Stimulated activated CD4-positive, alpha-beta T cell treated with anti-CD3 and anti-CD28 coated beads, TNF-alpha, amount 100 ng/mL, for 1 hour (primary cell): ENCODE measurements at places on chromosomes 4 and X.
A peak's percentile ranks its signal among the peaks of the same experiment; 100 is the strongest.

- no peak for DNase-seq
Observed at GRCh38 chr4:180550106-180550505, 1693.1 kb upstream of the TENM3 start.

GRCh38 chrX:109343671-109344070 is 138.2 kb downstream of the GUCY2F start:
- no peak for DNase-seq

- DNase-seq = no peak
Observed at GRCh38 chrX:131061306-131061705, 3.2 kb downstream of the ARHGAP36 start.

DNA sequence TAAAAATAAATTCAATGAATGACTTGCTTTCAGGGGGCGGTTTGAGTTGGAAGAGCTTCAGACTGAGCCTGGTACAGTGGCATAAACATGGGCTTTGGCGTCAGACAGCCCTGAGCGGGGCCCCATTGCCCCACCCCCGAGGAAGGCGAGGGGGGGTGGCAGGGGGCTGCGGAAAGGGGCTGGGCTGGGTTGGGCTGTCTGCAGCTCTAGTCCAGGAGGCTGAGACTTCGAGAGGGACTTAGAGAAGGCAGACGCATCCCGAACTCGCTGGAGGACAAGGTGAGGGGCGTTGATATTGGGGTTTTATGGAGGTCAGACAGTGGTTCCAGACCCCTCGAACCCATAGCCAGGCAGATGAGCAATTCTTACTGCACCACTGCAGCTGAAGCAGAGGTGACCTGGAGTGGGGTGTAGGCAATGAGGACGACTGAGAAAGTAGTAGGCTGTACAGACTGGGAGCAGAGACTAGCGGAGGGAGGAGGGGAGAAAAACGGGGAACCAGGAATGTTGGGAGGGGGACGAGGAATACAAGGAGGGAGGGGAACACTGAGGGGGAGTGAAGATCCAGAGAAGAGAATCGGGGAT is at the start of gene MAGED2:
Gene MAGED2, plus strand, starts transcription at position 222 of the 585 bp plus-strand sequence. CDS start 1,587 bp downstream, outside the sequence.
- DNase-seq = peak; percentile 22

DNA sequence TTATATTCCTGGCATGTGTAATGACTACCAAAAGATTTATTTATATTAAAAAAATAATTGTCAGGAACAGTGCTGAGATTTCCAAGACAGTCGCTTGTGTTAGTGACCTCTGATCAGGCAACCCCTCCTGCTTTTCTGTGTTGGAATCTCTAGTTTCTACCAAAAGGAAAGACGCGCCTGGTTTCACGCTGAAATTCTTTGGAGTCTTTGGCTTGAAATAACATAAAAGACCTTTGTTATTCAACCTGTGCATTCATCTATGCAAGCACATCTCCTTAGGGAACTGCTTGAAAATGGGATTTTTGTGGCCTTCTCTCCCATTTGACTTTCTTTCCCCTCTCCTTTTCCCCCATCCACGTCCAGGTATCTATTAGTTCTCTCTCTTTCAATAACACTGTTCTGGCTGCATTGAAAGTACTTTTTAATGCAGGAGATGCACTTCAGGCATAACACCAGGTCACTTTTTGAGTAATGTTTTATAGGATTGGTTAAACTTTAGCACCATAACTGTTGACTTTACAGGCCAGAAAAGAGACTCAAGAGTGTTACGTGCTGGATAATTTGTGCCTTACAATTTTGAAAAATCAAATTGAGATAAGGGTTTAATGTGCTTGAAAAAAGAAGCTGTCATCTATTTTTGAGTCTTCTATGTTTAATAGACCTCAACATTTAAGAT is 172.7 kb downstream of the GPAT3 start:
- no peak for DNase-seq

- DNase-seq = no peak
Observed at GRCh38 chr4:7189066-7189465, 3.3 kb upstream of the SORCS2 start.

- DNase-seq = no peak
Observed at GRCh38 chr4:7772711-7773385, 166.8 kb downstream of the AFAP1 start.

DNA sequence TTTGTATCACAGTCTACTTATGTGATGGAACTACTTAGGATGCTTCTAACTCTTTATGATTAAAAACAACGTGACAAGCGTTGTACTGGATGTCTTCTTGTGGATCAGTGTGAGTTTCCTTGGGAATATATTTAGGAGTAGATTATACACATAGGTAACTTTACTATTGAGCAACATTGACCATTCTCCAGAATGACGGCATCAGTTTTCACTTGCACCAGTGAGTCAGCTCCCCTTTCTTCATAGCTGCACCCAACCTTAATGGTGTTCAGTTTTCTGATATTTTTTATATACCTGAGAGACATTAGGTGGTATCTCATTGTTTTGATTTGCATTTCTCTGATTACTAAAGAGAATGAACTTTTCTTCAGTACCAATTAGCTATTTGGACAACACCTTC is 343.9 kb downstream of the ADGRL3 start:
- no peak for DNase-seq

DNA sequence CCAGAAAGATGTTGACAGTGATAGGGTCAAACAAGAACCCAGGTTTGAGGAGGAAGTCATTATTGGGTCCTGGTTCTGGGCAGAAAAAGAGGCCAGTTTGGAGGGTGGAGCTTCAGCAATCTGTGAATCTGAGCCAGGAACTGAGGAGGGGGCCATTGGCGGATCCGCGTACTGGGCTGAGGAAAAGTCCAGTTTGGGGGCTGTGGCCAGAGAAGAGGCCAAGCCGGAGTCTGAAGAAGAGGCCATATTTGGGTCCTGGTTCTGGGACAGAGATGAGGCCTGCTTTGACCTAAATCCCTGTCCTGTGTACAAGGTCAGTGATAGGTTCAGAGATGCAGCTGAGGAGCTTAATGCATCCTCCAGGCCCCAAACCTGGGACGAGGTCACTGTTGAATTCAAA is 3.7 kb downstream of the GPRASP2 start:
- no peak for DNase-seq

- DNase-seq = no peak
Observed at GRCh38 chrX:88903989-88904718, 157.1 kb downstream of the CPXCR1 start.

DNA sequence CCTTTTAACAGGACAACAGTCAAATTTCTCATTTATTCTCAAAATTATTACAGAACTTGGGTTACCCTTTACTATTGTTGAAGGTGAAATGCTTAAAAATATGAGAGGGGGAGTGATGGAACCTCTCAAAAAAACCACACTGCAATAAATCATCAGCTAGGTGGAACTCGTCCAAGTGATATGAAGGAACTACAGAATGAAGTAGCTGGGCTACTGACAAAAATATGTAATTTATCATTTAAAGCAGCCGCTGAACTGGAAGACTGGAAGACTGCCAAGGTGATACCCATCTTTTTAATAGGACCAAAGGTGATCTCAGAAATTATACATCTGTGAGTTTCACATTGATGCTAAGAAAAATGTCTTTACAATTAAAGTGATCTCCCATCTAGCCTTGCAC is 597.7 kb upstream of the TENM3 start:
- DNase-seq = no peak

DNA sequence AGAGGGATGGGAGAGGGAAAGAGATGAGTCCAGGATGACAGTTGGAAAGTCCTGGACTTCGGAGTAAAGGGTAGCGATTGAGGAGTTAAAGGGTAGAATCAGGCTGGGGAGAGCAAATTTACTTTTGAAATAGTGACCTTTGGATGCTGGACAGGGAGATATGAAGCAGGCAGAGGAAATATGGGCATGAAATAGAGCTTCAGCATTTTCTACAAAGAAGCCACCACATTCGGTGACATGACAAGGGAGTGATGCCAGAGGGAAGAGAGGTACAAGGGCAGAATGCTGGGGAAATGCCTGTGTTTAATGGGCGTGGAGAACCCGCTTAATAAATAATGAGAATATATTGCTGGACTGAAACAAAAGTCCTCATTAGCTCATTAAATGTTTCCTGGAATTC is 92.7 kb downstream of the TBL1X start:
- no peak for DNase-seq
